ENCODE measurements at places on chromosomes 11 and 22. TPM values are rescaled to one million over a fixed set of nuclear protein-coding genes. Genes with fewer than 3 reads are reported as not detected.
A peak's percentile ranks its signal among the peaks of the same experiment; 100 is the strongest.

DNA sequence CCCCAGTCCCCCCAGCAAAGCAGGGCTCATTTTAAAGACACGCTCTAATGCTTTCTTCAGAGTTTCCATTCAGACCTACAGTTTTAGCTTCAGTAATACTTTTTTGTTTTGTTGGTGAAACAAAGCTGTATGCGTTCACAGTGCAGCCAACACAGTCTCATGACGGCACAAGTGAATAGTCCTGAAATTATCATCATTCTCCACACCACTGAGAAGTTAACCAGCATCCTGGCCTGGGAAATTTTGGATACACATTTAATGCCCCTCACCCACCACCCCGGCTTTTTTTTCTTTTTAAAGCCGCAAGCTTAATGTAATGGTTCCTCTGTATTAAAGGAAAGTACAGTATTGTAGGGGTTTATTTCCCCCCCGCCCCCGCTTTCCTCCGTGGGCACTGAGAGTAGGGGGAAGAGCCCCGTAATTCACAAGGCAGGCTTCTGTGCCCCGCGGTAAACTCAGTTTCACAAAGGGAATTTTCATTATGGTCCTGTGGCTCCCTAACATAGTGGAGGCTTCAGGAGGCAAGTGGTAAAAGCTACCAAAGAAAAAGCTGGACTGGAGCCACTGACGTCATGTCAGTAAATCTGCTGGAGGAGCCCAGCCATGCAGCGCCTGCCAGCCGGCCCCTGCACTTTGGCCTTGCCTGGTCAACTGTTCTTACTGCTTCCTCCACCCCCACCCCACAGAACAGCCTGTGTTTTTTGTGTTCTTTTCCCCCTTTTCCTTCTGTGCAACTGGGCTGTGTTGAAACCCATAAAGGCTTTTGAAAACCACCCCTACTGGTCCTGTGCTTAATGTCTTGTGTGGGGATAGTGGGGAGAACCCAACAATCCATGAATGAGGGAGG, 18.2 kb downstream of the TEAD1 start:
- DNase-seq = peak; percentile 96

Gene KIF18A
- total RNA-seq = 0.82 TPM

GRCh38 chr22:42919199-42919598, 62.1 kb upstream of the ARFGAP3 start:
- DNase-seq = no peak

Gene FGF19
- not detected for total RNA-seq

DNA sequence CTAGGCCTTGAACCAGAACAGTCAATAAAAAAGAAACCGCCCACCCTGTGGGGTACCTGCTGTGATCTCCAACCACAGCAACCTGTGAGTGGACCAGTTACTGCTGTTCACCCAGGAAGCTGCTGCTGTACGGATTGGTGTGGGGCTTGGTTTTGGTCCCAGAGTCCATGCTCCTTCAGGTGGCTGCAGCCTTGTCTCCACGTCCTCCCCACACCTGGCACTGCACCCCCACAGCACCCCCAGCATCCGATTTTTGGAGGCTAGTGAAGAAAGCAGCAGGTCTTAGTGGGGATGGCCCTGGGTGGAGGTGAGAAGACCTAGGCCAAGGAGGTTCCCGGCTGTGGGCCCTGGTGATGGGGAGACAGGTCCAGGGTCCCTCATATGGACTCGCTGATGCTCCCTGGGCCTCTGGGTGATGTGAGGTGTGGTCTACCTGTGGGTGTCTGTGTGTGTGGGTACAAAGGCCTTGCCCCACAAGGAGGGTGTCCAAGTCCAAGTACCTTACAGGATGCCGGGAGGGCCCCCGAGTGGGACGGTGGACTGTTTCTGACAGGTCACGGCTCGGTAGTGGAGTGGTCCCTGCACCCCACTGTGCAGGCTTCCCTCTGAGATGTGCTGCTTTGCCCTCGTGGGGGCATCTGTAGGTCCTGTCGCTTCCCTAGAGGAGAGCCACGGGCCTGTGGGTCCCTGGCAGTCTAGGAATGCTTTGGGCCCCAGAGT, 283.4 kb downstream of the TBC1D22A start:
- DNase-seq = no peak

DNA sequence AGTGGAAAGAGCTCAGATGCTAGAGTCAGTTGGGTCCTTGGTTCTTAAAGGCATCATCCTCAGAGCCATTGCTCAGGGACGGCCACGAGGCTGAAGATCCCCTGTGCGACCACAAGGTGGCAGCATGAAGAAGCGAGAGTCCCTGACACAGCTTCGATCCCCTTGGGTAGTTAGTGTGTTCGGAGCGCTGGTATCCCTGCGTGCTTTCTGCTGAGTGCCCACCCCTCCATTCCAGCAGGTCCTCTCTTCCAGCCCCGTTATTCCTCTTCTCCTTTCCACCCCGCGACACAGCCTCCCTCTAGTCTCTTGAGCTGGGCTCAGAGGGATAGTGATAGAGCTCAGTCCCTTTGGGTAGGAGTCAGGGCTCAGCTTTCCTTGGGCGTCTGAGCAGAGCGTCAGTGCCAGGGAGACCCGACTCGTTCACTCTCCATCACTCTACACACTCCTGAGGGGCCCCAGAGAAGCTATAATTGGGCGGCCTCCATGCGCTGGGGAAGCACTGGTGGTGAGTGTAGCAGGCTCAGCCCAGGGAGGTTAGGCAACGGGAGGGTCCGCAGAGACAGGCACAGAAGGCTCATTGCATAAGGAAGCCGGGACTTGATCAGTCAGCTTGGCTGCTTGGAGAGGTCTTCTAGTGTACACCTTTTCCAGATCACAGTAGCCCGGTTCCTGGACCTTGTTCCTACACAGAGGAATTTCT, at the start of gene OR51D1:
Gene OR51D1 (plus strand): TSS at position 516 of the 700 bp plus-strand sequence. CDS start 2,314 bp downstream, outside the sequence.
- DNase-seq = peak; percentile 69

Gene UPK3A
- total RNA-seq = not detected

Gene ZP1
- total RNA-seq = not detected

Gene TSSK2
- total RNA-seq = not detected

- no peak for DNase-seq
Measured at GRCh38 chr22:31122196-31122531, 602 bp upstream of the INPP5J start.

DNA sequence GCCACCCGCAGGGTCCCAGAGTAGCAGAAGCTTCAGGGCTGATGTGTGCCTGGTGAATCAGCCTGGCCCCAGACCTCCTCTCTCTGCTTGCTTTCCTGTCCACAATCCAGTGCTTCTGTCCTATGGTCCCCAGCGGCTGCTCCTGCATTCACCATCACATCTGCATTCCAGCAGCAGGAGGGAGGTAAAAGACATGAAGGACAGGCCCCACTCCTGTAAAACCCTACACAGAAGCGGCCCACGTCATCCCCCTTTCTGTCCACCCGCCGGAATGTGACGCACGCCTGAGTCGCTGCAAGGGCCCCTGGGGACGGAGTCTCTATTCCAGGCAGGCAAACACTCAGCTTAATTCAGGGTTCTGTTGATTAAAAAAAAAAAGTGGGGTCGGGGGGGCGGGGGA, 58.3 kb downstream of the CDKN1C start:
- DNase-seq = no peak

DNA sequence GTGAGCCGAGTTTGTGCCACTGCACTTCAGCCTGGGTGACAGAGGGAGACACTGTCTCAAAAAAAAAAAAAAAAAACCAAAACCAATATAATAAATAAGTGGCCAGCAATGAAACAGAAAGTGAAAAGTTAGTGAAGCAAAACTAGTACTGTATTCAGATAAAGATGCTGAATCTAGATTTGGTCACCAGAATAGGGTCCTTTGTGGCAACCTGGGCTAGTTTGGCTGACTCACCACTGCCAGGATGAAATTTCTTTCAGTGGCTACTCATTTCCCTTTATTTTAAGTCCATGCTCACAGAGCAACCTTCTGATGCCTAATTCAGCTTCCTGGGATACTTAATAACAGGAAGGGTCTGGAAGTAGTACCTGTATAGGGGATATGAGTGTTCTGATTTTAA, 26.0 kb downstream of the LIMK2 start:
- no peak for DNase-seq

GRCh38 chr11:76088511-76088910, 117.8 kb downstream of the WNT11 start:
- no peak for DNase-seq

Gene APOL3
- 25.8 TPM for total RNA-seq

DNA sequence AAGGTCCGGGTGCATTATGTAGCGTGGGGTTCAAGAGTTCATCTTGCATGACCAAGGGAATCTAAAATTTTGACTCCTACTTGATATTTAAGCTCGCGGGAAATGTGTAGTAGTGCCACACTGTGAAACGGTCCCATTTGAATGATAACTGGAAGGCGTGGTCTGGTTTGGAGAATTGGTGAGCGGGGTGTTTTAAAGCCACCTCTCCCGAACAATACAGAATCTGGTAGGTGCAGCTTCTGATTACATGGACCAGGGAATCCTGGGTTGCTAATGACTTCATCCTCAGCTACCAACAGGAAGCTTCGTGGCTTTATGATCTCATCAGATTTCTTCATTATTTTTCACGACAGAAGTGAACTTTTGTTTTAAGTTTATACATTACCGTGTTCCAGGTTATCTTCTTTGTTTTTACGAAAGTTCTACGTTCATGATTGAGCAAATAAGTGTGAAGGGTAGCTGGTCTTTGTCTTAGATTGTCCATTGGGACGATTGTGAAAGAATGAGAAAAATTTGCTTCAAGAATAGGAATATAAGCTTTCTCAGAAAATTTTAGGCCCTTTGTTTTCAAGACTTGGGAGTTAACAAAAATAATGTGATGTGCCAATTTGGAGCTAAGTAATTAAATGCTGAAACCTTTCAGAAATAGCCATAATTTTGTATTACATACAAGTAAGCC, 1.7 kb downstream of the QSER1 start:
- DNase-seq = peak; percentile 81

DNA sequence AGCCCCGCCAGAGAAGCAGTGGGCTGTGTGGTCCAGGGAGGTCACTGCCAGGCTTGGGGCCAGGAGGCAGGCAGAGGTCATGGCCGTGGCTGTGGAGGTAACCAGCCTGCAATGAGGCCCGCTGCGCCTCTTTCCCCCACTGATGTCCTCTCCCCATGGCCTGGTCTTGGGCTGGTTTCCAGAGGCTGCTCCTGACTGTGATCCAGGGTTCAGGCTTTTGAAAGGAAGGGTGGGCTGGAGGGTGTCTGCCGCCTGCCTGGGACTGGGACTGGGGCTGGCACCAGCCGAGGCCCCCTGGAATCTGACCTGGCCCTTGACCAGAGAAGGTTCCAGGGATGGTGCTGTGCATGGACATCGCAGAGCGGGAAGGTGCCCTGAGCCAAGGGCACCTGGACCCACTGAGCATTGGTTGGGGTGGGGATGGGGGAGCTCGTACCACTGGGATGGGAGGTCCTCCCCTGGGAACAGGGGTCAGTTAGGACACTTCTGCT, 59.6 kb upstream of the THY1 start:
- no peak for DNase-seq
